ENCODE measurements at places on chromosomes 2 and 18.
A peak's percentile ranks its signal among the peaks of the same experiment; 100 is the strongest.

GRCh38 chr18:40004246-40004645 lies 1950.8 kb upstream of the PIK3C3 start:
- DNase-seq: no peak

DNA sequence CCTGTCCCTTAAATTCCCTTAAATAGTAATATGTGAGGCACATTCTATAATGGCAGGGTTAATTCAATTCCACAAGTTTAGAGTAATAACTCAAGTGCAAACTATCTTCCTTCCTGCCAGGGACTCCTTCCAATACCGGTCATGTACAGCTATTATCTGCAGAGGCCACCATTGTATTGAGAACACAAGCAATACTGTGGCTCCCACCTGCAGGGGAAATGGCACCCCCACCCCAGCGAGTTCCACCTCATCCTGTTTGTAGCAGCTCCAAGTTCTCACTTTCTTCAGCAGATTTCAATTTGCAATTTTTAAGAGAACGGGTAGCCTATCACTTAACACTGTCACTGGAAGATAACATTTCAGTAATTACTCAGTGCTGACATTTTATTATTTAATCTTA lies 172.1 kb upstream of the PID1 start:
- DNase-seq: no peak

GRCh38 chr2:65320042-65320725 lies 92.6 kb downstream of the ACTR2 start:
- no peak for DNase-seq

- no peak for DNase-seq
Measured at GRCh38 chr2:9165625-9166024, 41.0 kb upstream of the ASAP2 start.

DNA sequence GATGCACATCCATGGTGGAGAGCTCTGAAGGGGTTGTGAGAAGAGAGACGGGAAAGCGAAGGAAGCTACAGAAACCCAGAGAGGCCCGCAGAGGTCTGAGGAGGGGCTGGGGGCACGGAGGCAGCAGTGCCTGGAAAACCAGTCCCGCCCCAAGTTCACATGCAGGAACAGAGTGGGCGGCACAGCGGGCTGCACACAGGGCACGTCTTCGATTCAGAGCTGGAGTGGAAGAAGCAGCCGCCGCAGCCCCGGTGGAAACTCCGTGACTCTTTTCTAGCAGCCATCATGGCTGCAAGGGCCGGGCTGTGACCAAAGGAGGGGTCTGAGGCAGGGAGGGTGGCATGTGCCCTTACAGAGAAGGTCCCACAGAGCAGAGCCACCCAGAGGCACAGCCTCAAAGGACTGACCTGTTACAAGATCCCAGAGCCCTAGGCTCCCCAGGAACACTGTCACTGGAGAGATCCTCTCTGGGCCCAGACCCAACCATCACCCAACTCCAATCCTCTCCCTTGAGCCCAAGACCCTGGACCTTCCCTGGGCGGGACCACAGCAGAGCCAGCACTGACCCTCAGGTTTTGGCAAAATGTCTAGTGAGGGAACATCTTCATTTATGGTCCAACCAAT lies 10.7 kb downstream of the PRKAG3 start:
- DNase-seq: no peak

DNA sequence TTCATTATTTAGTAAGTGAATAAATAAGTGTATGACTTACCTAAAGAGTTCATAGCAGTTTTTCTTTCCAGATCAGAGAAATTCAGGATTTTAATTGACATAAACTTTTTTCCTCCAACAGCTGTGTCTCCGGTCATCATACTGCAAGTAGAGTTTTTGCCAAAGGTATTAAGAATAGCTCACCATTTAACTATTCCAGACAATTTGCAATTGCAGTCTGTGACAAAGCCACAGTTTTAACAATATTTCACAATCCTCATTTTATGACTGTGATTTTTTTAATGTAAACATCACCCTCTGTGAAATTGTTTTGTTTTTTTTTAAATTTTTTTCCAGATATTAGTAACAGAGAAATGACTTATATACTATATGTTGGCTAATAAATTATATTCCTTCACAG lies 199.1 kb downstream of the TRIB2 start:
- no peak for DNase-seq

DNA sequence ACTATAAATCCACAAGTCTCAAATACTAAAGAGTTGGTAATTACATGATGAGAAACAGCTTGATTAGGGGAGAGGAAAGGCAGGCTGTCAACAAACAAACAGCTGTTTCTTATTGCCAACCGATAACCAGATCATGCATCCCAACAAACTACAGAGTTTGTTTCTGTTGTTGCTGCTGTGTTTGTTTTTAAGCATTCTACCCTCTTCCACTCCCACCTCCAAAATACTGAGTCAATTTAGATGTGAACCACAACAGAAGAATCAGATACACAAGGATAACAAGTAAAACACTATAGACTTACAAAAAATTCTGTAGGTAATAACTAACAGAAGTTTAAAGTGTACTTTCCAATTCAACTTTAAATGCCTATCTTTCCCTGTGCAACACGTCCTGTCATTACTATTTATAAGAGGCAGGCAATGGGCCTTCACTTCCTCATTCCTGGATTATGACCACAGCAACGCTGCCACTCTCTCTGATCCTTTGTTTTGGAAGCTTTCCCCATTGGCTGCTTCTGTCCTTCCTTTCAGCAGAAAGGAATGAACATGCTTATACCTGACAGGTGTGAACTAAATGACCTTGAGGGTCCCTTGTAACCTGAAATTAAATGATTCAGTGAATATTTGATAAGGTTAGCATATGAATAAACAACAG lies 152.0 kb downstream of the SRBD1 start:
- no peak for DNase-seq

GRCh38 chr2:64654063-64654811 lies 524 bp upstream of the SERTAD2 start:
- DNase-seq: peak; percentile 52

DNA sequence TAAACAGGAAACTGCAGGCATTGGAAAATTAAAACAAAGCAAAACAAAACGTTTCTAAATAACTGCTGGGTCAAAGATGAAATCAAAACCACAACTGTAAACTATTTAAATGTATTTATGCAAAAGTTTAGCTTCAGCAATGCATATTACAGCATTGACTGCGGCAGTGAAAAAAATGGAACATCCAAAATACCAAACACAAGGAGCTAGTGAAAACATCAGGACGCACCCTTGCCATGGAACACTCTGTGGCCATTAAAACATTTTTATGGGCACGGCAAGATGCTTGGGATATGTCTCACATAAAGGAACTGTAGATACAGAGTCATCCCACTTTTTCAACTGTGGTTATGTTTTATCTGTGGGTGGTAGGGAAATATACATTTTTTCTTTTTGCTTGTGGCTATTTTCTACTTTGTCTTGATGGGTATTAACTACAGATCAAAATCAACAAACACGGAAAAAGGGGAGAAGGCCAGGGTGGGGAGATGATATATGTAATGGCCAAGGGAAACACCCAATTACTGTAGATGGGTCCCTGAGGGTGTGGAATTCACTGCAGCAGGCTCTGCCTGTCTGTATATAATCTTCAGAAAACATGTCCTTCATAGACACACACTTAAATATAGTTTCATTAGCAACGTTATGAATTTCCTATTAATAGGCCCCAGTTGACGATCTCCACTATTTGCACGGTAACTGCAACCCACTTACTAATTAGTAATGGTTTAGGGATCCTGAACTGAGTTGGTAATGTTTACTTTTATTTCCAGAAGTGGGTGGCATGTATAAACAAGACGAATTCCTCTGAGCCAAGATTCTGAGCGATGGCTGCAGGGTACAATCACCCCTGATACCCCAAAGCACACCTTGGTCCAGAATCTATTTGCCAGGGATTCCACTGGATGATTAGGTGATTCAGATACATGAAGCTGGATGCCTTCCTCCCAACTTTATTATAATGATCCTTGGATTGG lies 110.5 kb downstream of the ACKR3 start:
- DNase-seq: no peak

GRCh38 chr18:40897884-40898283 lies 1057.2 kb upstream of the PIK3C3 start:
- DNase-seq: no peak

DNA sequence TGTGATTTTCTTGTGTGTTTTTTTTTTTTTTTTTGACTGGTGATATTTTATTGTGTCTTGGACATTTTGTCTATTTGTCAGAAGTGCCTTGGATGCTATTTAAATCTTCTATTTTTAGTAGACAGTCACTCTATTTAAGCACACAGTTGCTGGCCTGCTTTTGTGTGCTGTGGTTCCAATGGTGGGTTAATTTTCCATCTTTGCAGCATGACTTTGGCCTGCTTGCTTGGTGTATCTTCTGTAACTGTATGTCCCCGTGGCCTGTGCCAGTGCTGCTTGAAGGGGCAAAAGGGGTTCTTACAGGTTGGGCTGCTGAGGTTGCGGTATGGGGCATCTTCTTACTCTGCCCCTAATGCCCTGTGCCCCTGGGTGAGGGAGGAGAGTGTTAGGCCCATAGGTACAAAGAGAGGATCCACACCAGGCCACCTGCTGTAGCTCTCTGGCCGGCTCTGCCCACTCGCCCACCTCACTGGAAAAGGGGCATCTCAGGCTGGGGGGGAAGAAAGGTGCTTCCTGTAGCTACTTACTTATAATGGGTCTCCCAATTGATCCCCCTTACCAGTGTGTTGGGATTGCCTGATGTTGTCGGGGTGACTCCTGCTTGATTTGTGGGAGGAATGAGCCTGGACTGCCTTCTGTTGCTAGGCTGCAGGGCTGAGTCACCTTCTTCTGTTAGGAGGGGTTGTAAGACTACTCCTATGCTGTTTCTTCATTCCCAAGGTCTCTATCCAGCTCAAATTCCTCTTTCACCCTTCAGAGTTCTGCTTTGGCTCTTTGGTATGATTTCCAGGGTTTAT lies 490.0 kb upstream of the HS6ST1 start:
- no peak for DNase-seq

GRCh38 chr2:176461098-176461808 lies 192.0 kb downstream of the MTX2 start:
- no peak for DNase-seq

DNA sequence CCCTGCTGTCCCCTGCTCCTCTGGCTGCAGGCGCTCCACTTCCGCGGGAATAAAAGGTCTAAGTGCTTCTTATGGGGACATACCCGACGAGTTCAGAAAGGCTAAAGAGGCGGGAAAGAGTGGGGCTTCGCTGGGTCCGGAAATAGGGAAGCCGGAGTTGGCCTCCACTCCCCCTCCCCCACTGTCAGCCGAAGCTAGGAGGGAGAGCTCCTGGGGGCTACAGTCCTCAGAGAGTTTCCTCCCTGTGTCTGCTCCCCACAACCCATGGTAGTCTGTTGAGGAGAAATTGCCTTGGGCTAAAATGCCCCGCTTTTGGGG lies 7.2 kb downstream of the GAD1 start:
- DNase-seq: no peak

DNA sequence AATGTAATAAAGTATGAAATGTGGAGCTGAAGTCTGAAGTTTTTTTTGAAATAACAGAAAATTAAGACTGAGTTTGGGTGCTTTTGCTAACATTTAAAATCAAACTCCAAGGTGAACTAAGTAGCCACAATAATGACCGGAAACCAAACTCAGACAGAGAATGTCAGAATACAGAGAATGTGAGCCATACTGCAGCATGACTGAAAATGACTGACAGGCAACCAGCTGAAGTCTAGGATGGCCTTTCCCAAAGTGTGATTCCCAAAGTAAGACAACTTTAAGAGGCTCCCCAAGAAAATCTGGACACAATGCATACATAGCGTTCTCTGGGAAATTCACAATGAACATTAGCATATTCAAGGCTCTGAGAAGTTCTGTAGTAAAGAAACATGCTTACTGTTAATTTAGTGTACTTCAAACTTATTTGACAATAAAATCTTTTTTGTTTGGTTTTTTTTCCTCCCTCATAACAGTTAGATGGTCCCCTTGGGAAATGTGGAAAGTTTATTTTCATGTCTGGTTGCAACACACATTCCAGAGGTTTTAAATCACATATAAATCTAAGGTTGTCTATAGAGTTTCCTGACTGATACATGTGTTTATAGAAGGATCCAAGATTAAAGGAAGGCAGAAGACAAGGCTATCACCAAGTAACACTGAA lies 28.6 kb downstream of the PLA2R1 start:
- no peak for DNase-seq

- no peak for DNase-seq
Measured at GRCh38 chr2:18824915-18825314, 235.5 kb upstream of the NT5C1B start.

DNA sequence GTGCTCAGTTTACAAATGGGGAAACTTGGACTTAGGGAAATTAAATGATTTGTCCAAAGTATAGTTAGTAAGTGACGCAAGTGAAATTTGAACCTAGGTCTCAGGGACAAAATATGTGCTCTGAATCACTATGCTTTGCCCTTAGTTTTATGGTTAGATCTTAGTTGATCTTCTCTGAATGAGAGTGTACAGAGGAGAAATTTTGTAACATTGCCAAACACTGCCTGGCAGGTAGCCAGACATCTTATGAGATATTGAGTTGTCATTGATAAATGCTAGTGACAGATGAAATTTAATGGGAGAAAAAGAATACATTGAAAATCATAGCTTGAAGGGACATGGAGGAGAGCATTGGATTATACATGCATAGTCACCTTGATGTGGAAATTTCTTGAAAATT lies 91.4 kb downstream of the GALNT1 start:
- DNase-seq: no peak

DNA sequence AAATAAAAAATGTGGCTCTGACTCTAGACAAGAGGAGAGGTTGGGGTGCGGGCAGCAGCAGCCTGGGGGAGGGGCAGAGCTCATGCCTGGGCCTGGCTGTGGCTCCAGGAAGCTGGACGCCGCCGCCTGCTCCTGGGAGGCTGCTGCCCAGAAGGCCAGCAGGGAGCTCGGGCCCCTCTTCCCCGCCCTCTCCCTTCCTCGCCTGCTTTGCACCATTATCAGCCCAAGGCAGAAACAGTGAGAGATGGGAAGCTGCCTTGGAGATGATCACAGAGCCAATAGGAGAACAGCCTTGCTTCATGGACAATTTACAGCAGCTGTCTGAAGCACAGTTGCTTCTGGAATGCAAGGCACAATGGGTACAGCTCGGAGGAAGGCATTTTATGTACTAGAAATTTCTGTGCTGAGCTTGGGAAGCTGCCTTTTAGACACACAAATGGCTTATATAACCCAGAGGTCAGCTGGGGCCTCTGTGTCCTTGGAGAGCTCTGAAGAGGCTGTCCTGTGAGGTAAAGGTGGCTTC lies 55.3 kb upstream of the AFF3 start:
- no peak for DNase-seq

DNA sequence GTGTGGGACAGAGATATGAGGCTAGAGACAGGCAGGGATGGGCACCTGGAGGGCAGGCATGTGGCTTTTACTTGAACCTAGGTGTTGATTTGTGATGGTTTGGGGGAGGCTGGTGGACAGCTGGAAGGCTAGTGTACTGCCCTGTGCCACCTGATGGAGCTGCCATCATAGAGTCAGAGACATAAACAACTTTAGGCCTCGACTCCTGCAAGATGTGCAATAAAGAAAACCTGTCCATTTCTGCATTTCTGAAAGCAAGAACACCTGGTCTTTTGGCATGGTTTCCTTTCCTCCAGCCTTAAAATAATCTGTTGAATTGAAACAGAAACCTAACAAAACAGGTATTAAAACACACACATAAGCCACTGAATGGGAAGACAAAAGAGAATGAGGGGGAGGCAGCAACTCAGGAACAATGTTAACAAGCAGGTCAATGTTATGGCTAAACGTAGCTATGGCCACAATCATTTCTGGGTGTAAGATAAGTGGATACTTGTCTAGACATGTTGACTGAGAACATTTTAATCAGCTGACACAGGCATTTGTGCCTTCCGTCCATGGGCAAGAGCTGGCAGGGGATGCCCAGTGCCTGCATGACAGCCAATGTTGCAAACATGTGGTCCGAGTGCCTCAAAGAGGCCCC lies 87.8 kb downstream of the KCTD1 start:
- no peak for DNase-seq
